ENCODE measurements at places on chromosomes 16 and 17.

DNA sequence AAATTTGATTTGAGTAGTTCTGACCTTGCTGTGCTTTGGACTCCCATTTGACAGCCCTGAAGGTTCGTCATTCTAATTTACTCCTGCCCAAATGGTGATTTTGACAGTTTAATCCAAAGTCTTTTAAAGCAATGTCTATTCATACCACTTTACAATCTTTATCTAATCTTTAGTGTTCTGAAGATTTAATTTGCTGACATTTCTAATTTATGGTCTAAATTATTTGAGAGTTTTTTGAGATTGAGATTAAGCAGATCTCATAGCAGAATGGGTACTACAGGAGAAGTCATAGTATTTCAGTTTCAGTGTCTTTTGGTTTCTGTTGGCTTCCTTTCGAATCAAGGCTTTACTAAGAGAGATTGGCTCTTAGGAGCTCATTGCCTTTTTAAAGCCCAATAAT is 32.6 kb upstream of the RASL10B start:
- no peak for DNase-seq

GRCh38 chr16:15976929-15977637 is 27.7 kb downstream of the ABCC1 start:
- no peak for DNase-seq

GRCh38 chr17:28744972-28745785 is 1.4 kb downstream of the TRAF4 start:
- no peak for DNase-seq

GRCh38 chr16:13630374-13630773 is 289.6 kb upstream of the ERCC4 start:
- no peak for DNase-seq

- no peak for DNase-seq
These were observed 219.7 kb upstream of the CDH5 start for GRCh38 chr16:66146798-66147197.

GRCh38 chr16:72244853-72245252 is 72.9 kb upstream of the PMFBP1 start:
- DNase-seq = no peak

GRCh38 chr16:83433201-83433600 is 374.6 kb upstream of the HSBP1 start:
- no peak for DNase-seq

DNA sequence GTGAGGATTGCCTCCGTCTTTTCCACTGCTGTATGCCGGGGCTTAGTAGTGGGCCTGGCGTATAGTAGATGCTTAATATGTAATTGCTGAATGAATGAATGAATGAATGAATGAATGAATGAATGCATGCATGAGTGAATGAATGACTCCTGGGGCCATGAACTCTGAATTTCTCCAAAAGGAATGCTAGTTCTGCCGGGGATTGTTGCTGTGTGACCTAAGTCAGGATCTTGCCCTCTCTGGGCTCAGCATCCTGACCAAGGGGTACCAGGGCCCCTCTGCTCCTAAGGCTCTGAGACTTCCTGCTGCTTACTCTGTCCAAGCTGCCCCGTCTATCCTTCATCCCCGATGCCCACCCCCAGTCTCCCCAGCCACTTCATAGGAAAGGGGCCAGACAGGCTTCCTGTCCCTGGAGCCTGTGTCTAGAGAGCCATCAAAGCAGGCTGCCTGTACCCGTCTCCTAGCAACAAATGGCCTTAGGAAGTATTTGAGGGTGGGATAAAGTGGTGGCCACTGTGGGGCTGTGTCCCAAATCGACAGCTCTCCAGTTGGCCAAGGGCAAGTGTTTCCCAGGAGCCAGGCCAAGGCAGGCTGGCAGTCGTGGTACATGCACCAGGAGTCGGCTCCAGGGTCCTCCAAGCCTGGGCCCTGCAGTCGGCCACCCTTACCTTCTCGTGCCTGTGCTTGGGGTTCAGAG is 11.6 kb upstream of the MPRIP start:
- no peak for DNase-seq

DNA sequence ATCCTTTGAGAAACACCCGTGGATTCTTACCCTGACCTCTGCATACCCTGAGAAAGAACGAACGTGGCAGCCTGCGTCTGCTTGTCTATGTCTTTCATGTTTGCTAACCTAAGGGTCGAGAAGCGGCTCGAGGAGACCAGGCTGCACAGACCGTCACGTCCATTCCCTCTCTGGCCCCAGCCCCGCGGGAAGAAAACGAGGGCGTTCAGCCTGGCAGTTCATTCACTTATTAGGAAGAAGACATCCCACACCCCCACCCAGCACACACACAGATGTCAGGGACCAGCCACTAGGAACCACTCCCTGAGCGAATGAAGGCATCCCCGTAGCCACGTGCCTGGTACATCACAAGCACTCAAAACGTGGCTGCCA is 655 bp upstream of the MTHFSD start:
- DNase-seq = no peak

GRCh38 chr16:51141106-51141505 is 10.0 kb downstream of the SALL1 start:
- DNase-seq = no peak

DNA sequence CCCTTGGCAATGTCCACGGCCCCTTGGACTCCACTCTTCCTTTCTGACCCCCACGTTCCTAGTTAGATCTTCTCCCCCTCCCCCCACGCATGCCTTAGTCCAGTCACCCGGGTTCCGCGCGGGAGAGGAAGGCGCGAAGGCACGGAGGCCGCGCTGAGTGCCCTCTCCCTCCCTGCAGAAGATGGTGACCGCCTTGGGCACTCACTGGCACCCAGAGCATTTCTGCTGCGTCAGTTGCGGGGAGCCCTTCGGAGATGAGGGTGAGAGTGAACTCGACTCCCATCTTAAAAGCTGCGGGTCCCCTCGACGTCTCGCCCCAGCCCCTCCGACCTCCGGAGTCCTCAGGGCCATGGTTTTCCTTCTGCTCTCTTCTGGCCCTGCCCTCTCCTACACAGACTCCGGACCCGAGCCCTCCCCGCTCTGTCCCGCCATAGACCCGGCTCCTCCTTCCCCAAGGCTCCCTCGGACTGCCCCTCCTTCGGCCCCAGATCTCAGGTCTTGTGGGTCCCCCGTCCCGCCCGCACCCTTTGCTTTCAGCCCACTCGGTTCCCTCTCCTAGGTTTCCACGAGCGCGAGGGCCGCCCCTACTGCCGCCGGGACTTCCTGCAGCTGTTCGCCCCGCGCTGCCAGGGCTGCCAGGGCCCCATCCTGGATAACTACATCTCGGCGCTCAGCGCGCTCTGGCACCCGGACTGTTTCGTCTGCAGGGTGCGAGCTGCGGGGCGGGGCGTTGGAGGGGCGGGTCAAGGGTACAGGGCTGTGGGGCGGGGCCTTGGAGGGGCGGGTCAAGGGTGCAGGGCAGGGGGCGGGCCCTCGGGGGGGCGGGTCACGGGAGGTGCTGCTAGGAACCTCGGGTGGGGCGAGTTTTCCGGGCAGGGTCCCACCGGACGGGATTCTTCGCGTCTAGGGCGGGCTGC is 4.6 kb downstream of the TGFB1I1 start:
- peak; percentile 97 for DNase-seq

- DNase-seq = no peak
These were observed 12.0 kb upstream of the CRK start for GRCh38 chr17:1467898-1468492.

- DNase-seq = no peak
These were observed 52.6 kb downstream of the CYB5B start for GRCh38 chr16:69476920-69477443.

GRCh38 chr16:8642146-8642545 is 20.6 kb downstream of the METTL22 start:
- no peak for DNase-seq

- no peak for DNase-seq
These were observed 2.3 kb downstream of the TLE7 start for GRCh38 chr16:71439523-71439922.

- no peak for DNase-seq
These were observed 153.9 kb downstream of the HS3ST3B1 start for GRCh38 chr17:14454746-14455145.

GRCh38 chr16:74743045-74743667 is 31.5 kb downstream of the FA2H start:
- no peak for DNase-seq

GRCh38 chr17:81461607-81462500 is 50.7 kb downstream of the ACTG1 start:
- no peak for DNase-seq

DNA sequence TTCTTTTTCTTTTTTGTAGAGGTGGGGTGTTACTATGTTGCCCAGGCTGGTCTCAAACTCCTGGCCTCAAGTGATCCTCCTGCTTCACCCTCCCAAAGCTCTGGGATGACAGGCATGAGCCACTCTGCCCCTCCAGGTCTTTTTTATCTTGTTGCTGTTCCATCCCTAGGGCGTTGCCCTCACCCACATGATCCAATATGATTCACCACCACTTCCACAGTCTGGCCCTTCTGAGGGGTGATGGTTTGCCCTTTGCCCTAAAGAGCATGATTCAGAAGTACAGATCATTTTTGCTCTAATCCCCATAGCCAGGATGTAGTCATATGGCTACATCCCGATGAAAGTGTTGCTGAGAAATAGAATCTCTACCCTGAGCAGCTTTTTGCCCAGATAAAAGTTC is 18.8 kb downstream of the STX4 start:
- no peak for DNase-seq

GRCh38 chr17:73798111-73798748 is 154.0 kb upstream of the SDK2 start:
- DNase-seq = no peak

GRCh38 chr16:57380671-57381462 is 8.6 kb downstream of the CX3CL1 start:
- no peak for DNase-seq

GRCh38 chr17:81200695-81201580 is 21.8 kb downstream of the CEP131 start:
- no peak for DNase-seq

DNA sequence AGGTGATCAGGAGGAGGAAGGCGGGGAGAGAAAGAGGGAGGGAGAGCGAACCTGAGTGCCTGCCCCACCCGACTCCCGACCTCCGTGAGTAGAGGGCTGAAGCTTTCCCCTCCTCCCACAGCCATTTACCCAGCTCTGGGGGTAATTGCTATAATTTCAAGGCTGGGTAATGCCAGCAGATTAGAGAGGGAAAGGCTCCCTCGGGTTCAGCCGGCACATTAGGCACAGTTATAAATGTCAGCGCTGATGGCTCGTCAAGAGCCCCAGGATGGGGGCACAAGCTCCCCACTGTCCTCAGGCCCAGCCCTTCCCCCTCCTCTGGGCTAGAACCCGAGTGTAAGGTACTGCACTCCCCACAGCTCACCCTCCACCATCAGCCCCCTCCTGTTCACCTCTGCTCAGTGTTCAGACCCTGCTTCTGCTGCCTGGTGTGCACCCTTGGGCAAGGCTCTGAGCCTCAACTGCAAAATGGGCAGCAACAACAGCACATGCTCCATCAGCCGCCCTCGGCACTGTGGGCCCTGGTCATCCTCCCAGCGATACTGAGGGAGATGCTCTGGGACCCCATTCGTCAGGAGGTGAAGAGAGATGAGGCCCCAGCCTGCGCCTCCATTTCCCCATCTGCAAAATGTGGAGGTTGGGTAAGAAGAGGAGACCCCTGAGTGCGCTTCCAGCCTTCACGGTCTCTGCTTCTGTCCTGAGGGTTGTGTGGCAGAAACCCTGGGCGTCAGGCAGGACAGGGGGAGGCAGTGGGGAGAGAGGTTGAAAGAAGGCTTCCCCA is 77.2 kb downstream of the NT5M start:
- no peak for DNase-seq

GRCh38 chr17:76261421-76262215 is 3.5 kb upstream of the UBALD2 start:
- no peak for DNase-seq

- DNase-seq = no peak
These were observed 21.6 kb upstream of the STH start for GRCh38 chr17:45977506-45977824.

DNA sequence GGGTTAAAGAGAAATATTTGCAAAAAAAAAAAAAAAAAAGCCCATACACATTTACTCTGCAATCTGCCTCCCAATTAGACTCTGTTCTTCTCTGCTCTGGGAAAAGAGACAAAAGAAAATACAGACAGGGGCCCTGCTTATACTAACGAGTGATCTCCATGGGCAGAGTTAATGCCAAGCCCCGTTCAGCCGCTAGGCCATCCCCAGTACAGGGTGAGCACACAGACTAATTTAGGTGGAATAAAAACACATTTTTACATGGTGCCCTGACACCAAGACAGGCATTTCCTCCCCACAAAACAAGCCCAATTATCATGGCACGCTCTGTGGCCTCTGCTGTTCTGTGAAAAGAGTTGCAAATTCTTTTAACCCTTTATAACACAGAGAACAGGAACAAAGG is 356.3 kb upstream of the C16orf82 start:
- no peak for DNase-seq

DNA sequence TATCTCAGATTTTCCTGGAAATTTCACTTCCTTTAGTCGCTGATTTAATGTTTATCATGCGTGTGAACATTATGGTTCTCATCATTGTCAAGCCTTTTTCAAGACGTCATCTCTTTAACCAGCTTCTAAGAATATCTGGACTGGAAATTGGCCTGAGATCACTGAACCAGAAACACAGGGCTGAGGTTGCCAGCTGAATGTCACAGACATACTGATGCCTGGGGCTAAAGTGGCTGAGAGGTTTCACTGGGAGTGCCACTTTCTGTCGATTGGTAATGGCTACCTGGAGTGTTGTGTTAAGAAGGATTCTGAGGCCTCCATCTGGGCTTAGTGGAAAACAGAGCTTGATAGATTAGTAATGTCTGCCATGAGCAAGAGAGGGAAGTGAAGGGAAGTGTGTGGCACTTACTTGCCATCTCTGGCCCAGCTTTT is 54.2 kb downstream of the CRISPLD2 start:
- no peak for DNase-seq

DNA sequence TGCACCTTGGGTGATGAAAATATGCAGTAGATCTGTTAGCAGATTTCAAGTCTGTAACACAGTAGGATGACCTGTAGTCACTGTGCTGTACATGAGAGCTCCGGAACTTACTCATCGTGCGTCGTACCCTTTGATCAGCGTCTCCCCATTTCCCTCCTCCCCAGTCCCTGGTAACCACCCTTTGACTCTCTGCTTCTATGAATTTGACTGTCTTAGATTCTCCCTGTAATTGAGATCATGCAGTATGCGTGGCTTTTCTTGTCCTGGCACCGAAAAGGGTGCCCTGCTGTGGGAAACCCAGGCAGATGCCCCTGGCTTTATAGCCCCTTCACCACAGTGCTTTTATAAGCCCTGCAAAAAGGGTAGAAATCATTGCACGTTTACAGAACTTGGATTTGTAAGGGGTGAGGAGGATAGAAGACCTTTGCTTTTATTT is 20.5 kb downstream of the CLEC16A start:
- DNase-seq = no peak

DNA sequence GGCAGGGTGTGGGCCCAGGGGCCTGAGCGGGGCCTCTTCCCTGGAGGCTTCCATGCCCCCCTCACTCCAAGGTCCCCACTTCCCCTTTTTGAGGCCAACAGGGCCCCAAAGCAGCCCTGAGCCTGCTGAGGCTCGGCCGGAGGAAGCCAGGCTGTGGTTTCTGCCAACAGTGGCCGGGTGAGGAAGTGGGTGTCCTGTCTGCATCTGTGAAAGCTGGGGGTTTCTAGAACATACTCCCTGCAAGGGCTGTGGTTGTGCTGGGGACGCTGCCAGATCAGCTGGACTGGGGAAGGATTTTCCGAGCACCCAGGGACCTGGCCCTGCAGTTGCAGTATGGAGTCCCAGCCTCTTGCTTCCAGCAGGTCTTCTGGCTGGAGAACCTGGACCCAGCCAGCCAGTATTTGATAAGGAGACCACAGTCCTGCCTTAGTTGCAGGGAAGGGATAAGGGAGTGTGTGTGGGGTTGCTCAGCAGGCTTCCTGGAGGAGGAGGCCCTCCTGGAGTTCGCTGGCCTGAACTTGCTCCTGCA is 15.7 kb downstream of the ADCY7 start:
- no peak for DNase-seq

- no peak for DNase-seq
These were observed 525 bp downstream of the CD2BP2 start for GRCh38 chr16:30354423-30355143.

Data from D721Med (cell line).